ENCODE measurements at places on chromosomes 3 and 15.

DNA sequence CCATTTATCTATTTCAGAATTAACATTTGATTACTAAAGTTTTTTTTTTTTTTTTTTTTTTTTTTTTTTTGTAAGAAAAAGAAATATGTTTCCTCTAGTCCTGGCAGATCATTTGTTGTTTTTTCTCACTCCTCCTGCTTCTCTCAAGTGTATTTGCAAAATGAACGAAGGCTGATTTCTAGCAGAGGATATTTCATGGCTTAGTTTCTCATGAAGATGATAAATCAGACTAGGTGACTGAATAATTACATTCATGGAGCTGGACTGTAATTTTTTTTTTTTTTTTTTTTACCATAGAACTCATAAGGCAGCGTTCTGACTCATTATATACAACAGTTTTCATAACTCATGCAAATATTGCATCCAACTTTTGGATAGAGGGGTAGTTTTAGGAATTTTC is 332.5 kb upstream of the SEMA6D start:
- DNase-seq: no peak

DNA sequence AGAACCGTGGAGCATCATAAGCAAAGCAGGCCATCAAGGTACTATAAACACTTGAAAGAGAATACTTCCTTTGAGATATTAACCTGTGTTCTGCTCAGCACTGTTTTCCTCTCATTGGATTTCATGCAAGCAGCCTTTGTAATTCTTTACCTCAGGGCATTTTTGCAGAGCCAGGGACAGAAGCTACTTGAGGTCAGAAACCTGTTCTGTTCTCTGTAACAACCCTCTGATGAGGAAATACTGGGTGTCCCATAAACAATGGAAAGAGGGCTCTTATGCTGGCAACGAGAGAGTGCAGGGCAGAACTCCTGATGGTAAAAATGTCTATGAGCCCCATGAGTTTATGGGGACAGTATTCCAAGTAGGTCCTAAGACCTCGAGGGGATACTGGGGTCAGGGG is 66.0 kb downstream of the DCLK3 start:
- DNase-seq: no peak

DNA sequence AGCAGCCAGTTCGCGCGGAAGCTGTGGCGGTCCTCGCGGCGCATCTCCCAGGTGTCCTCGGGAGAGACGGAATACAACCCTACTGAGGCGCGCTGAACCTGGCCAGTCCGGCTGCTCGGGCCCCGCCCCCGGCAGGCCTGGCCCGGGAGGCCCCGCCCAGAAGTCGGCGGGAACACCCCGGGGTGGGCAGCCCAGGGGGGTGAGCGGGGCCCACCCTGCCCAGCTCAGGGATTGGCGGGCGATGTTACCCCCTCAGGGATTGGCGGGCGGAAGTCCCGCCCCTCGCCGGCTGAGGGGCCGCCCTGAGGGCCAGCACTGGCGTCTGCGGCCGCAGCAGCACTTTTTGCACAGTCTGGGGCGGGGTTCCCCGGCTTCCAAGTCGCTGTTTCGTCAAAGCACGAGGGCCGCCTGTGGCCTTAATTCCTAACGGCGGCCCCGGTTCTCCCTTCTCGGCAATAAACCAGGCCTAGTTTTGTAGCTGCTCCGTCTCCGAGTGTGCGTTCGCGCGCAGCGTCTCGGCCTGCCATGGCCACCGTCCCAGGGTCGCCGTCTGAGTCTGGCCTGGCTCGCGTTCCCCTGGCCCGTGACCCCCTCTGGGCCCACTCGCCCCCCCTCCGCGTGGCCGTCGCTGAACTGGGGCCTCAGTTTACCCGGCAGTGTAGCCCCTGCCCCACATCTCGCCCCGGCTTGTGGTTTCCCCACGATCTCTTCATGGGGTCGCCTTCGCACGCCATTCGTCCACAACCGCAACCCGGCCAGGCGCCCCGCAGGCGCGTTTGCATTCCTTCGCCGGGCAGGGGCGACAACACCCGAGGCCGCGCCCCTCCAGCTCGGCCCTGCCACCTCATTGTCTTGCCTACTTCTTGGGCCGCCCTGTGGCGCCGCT is 30.0 kb downstream of the NBEAL2 start:
- no peak for DNase-seq

DNA sequence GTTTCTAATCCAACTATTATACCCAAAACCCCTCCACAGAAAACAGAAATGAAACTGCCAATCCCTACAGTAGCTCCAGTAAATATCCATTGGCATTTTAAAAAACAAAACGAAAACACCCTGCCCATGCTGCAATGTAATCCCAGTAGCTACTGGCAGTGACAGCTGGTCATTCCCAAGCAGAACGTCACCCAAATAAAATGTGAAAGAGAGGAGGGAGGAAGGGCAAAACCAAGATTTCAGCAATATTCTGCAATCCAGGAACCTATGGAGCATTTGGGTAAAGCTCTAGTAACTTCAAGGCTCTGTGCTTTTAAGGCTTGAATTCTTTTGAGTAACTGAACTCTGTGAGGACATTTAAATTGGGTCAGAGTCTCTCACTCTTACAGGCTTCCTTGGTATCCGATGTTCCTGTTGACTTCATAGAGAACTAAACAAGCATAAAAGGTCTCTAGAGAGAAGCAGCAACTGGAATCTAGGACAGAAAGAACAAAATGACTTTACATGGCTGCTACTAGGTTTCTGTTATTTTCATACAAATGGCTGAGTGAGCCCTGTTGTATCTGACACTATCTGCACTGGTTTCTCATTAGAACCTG is 136.2 kb downstream of the TNIK start:
- DNase-seq: no peak

DNA sequence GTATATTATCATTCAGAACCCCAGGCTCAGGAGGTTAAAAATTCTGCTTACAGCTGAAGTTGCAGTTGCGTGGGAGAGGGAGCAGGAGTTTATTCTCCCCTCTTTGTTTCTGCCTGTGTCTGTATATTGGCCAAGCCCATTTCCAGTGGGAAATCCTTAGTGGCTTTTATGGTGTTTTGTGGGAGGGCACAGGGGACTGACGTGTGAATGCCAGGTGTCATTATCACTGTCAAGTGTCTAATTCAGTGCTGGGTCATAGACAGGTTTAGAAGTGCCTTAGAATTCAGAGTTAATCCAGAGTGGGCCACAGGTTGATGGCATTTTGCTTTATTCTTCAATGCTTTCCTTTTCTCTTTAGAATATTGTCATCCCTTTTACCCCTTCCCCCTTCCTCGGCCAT is 33.4 kb downstream of the SLCO3A1 start:
- no peak for DNase-seq

DNA sequence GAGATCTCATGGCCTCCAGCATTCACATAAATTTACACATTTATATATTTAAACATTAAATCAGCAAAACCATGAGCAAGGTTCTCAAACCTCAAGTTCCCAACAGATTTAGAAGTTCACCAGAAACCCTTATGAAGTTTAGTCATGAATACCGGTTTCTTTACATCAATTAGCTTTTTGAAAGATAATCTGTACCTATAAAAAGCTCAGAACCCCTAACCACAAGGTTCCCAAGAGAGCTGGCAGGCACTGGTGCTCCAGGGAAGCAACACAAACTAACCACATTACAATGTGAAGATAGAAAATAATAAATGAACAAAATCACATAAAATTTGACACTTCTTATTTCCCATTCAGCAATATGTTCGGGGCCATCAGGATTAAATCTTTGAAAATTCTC is 150.9 kb downstream of the FBN1 start:
- DNase-seq: no peak

DNA sequence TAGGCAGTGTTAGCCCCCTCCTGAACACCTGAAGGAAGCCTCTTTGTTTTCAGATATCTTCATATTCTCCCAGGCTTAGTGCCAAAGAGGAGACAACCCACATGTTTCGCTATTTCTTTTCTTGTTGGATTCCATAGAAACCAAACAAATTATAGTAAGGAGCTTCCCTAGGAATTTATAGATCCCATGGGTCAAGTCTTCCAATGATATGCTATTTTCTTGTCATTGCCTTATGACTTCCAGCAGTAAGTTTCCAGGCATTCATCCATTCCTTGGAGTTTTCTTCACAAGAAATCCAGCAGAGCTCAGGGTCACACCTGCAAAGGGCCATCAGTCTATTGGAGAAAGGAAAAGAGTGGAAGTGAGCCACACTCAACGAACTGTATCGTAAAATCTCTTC is 9.9 kb upstream of the KCNMB2 start:
- DNase-seq: no peak

DNA sequence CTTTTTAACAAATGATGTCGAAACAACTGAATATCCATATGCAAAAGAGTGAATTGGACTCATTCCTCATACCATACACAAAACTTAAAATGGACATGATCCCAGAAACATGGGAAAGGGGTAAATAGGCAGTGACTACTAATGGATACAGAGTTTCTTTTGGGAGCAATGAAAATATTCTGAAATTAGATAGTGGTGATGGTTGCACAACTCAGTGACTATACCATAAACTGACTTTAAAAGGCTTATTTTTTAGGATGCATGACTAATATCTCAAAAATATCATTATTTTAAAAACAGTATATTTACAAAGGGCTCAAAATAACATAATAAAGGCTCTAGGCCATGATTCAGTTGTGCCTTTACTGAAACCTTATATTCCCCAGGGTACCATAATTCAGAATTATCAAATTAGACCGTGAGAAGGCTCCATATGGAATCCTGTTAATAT is 16.3 kb upstream of the ATP13A3 start:
- no peak for DNase-seq

DNA sequence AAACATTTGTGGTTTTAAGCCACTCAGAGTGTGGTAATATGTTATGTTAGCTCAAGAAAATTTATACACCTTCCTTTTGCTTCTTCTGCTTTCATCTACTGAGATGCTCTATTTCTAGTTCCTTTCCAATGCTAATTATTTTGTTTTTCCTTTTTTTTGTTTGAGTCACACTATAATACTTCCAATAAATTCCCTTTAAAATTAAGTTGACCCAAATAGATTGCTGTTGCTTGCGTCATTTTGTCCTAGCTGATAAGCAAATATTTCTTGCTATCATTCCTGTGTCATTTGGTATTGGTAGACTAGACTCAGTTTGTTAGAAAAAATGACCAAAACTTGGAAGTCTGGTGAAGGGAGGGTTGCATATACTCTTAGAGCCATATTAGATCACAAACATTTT is 437.0 kb upstream of the CNTN6 start:
- DNase-seq: no peak

All from Karpas-422 (cell line).